ENCODE measurements at places on chromosomes 4 and X. TPM values are rescaled to one million over a fixed set of nuclear protein-coding genes. Genes with fewer than 3 reads are reported as not detected.

The TMEM31 gene
- not detected for total RNA-seq

The MAML3 gene
- 6.0 TPM for total RNA-seq

The PCDH19 gene
- 0.06 TPM for total RNA-seq

The IL1RAPL2 gene
- total RNA-seq, result not detected

The ZFP92 gene
- total RNA-seq, result 0.06 TPM

The ENPP6 gene
- not detected for total RNA-seq

The MAGEE2 gene
- not detected for total RNA-seq

The ADRA2C gene
- total RNA-seq, result not detected
